Stimulated activated CD8-positive, alpha-beta memory T cell treated with anti-CD3 and anti-CD28 coated beads, Interleukin-12 subunit alpha, Interleukin-12 subunit beta, amount 100 ng/mL, for 1 hour (primary cell): ENCODE measurements at places on chromosomes 12 and 14.
A peak's percentile ranks its signal among the peaks of the same experiment; 100 is the strongest.

- DNase-seq = no peak
Observed at GRCh38 chr14:94403312-94403932, 15.0 kb upstream of the SERPINA1 start.

- no peak for DNase-seq
Observed at GRCh38 chr12:57235017-57235727, 5.7 kb downstream of the SHMT2 start.

- DNase-seq = no peak
Observed at GRCh38 chr12:117484901-117485300, 123.5 kb upstream of the NOS1 start.

DNA sequence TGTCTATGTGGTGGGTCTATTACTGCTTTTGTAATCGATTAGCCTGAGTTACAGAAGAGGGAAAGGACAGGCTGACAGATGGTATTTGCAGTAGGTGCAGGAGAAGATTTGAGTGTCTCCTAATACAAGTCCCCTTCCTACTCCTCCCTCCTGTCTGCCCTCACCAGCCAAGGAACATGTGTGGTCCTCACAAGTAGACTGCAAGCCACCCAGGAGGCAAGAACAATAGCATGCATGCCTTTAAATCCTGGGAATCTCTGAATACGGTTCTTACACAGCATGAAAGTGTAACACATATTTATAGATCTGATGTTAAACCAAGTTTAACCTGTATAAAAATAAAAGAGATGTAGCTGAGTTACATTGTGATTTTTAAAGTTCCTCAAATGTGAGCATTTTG is 117.0 kb downstream of the PTCSC3 start:
- no peak for DNase-seq

- no peak for DNase-seq
Observed at GRCh38 chr12:80175307-80175930, 76.1 kb downstream of the OTOGL start.

DNA sequence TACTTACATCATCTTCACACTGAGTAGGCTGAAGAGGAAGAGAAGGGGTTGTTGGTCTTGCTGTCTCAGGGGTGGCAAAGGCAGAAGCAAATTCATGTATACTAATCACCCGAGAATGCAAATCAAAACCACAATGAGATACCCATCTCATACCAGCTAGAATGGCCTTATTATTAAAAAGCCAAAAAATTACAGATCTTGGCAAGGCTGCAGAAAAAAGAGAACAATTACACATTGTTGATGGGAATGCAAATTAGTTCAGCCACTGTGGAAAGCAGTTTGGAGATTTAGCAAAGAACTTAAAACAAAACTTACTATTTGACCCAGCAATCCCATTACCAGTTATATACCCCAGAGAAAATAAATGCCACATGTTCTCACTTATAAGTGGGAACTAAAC is 154.9 kb downstream of the SEC23A start:
- DNase-seq = no peak

DNA sequence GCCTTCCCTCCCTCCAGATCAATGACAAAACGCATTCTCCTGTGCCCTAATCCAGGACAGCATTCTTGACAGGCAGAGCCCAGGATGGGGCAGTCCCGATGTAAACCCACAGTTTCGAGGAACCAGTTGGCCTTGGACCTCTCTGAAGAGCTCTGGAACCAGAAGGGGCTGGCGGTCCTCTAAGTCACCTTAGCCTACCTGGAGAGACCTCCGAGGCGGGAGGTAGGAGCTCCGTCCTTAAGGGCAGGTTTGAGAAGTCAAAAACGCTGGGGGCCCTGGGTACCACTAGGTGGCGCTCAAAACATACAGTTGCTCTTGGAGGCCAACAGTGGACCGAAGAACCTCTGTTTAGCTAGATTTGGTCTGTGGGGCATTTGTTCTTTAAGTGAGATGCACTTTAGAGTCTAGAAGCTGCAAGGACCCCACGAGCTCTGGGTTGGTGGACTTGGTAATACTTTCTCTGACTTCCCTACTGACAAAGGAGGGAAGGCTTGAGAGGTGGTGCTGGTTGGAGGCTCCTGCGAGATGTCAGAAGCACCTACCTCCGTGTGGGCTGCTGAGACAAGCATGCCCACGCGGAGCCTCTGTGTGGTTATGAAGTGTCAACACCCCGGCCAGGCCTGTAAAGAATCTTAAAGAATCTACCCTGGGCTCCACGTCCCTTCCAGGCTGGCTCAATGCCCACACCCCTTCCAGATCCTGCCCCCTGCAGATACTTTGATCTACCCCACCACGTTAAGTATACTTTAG is 74.8 kb upstream of the CHST11 start:
- DNase-seq = peak; percentile 77

DNA sequence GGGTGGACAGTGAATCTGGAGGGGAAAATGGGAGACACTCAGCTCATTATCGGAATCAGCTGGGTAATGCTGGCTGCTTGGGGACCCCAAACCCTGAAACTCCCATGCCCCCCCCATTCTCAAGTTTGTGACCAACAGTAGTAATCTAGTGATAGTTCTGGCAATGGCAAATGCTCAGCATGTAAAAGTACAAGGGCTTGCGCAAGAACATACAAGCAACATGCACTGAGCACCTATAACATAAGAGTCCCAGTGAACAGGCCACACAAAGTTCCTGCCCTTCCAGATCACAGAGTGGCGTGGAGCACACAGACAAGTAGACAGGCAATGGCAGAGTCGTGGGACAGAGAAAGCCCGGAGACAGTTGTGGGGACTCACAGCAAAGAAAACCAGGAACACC is 407.9 kb downstream of the MED13L start:
- DNase-seq = no peak

DNA sequence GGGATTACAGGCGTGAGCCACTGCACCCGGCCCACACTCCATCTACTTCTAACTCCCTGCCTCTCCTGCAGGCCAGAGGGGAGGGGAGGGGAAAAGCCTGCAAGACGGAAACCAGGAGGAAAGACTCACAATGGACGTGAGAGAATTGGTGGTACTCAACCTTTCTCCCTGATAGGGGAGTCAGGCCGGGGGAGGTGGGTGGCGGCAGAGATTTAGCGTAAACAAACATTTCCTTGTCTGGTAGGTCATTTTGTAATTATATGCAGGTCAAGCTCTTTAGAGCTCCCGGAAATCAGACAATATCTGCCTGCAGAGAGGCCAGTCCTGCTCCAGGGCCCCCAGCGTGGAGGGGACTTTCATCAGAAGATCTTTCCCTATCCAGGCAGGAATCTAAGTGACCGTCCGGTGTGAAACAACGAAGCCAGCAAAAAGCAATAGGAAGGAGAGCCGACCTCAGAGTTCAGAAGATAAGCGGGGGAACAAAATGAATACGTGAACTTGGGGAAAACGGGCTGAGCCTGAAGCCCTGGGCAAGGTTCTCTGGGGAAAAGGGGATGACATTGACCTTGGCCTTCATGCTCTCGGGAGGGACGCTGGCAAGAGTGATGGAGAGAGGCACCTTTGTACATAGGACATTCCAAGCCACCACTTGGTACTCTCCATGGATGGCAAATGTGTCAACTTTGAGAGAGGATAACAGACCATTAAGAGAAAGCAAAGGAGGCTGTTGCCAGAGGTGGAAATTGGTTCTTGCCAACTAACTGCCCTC is 62.3 kb downstream of the SPRING1 start:
- DNase-seq = no peak

DNA sequence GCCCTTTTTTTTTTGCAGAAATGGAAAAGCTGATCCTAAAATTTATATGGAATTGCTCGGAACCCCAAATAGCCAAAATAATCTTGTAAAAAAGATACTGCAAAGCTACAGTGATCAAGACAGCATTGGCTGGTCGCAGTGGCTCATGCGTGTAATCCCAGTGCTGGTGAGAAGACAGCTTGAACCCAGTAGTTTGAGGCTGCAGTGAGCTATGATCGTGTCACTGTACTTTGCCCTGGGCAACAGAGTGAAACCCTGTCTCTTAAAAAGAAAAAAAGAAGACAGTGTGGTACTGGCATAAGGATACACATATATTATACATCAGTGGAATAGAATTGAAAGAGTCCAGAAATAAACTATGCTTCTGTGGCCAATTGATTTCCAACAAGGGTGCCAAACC is 5.4 kb downstream of the ITGB7 start:
- no peak for DNase-seq

DNA sequence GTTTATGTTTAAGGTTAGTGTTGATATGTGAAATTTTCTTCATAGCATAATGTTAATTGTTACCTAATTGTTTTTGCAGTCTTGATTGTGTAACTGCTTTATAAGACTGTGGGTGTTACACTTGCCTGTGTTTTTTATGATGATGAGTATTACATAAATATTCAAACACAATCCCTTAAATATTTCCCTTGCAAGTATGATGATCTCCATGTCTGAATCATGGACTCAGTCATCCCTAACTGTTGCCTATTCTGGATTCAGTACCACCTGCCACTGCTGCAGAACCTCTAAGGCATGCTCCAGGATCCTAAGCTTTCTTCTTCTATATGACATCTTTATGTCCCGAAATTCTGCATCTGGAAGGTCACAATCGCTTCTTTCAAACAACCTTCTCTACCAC is 246.3 kb upstream of the CLEC14A start:
- DNase-seq = no peak

- DNase-seq = no peak
Observed at GRCh38 chr12:7004287-7004803, 13.9 kb downstream of the LPCAT3 start.

GRCh38 chr14:95725685-95726336 is 11.9 kb upstream of the TCL1A start:
- DNase-seq = no peak

DNA sequence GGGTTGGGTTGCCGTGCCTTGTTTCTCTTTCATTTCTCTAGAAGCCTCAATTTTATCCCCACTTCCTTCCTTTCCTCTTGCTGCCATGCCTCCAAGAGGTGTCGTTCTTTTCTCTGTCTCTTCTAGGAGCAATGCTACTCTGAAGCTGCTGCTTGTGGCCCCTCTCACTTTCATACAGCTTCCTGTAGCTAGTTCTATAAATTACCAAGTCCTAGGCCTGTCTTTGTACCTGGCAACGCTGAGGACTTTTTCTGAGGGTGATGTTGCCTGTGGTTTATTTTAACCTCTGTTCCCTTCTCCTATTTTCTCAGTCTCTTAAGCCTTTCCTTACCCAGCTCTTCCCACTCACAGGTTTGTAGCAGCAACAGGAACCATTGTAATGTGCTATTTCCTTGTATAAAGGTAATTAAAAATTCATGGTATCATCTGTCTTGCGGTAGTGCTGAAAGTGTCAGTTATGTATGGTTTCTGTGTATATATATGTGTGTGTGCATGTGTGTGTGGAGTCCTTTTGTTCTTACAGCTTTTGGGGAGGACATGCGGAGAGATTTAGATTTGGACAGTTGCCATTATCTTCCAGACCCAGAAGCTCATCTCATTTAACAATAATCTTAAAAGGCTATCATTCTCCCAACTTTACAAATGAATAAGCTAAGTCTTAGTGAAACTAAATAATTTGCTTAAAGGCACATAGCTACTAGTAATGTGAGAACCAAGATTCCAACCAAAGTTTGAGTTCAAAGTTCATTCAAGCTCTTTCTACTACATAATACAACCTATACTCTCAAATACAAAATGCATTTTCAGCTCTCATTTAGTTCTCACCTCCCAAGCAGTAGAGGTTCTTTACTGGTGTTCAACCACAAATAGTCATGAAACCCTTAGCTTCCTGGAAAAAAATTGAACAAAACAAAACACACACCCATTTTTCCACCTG is 43.8 kb downstream of the DDHD1 start:
- DNase-seq = peak; percentile 11

DNA sequence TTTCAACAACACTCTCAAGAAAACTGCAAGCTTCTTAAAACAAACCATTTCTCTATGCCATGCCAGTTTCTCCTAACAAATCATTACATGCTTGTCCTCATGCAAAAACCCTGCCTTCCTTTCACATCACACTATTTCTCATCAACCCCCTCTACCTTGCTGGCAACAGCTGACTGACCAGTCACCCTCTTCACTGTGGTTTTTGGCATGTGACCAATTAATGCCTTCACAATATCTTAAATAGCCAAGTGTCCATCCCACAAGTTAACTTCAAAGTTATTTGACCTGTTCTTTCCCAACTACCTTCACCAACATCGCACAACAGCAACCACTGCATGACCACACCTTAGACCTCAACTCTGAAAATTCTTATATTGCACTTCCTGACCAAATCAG is 159.6 kb downstream of the CEP128 start:
- no peak for DNase-seq

DNA sequence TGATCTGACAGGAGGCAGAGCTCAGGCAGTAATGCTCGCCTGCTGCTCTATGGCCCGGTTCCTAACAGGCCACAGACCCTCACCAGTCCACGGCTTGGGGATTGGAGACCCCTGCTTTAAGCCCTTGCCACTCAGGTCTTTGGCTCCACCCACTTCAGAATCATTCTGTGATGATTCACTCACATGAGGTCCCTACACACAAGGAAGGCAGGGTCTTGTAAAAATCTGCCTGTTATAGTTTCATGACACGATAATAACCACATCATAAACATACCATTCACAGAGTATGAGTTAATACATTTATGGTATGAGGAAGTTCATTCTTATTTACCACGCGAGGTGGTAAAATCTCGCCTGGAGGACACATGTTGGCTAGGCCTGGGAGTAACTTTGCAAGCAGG is 29.0 kb upstream of the MAX start:
- DNase-seq = no peak

DNA sequence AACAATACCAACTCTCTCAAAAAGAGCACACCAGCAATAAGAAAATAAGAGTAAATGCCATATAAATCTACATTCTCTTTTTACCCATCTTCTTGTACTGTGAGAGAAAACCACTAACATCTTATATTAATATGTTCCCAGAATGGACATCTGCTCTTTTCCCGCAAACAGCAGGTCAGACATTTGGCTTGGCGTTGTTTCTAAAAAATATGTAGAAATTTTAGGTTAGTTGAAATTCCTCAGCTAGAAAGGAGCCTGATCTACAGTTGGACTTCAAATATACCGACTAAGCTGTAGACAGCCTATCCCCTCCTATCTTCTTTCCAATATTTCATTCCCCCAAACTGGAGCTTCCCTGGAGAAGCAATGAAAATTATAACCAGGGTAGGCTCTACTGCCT is 88.7 kb downstream of the PPP2R5E start:
- no peak for DNase-seq

DNA sequence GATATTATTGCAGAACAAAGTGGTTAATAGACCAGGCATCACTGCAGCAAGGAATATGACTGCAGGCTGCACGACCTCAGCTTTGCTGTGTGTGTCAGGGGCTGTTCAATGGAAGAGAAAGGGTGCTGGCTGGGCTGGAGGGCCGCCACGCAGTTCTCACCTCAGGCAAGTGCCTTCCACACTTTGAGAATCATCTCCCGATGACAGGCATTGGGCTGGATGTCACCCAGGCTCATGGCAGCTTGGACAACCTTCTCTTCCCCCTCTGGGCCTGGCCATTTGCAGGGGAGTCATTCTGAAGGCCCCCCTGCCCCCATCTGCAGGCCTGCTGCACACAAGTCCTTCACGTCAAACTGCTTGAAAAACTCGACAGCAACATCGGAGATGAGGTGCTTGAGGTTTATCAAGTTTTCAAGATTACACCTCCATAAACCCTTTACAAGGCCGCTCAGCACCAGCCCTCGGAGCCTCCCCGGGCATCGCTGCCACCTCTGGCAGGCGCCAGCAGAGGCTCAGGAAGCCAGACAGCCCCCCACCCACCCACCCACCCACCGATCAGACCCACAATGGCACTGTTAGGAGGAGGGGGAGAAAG is 165.9 kb upstream of the GSC start:
- no peak for DNase-seq
